NCI-H446 (cell line): ENCODE measurements at places on chromosomes 4 and X.

DNA sequence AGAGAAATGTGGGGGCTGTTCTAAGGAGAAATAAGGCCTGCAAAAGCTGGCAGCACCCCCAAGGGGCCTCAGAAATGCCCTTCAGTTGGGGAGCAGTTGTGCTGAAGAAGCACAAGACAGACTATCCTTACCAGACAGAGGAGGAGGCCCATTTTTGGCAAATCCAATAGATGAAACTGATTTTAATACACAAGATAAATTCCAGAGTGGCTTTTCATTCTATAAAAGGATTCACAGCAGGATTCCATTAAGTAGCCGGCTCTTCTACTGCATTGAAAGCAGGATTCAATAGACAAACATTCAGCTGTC, 8.1 kb downstream of the SEPTIN6 start:
- no peak for DNase-seq

DNA sequence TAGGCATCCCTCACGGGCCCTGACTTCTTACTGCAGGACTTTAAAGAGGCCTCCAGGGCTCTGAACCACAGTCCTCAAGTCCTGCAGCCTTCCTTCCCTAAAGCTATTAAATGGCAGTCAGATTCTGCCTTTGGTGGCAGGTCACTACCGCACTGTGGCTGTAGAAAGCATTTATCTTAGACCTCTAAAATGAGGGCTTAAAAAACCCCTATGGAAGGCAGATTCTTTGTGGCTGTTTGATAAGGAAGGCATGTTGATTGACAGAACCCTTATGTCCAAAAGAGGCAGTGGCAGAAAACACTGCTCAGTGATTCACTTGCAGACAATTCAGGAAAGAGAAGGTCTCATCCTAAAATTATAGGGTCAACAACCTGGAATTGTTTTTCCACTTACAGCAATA, 79.2 kb downstream of the FBXL5 start:
- DNase-seq = no peak

DNA sequence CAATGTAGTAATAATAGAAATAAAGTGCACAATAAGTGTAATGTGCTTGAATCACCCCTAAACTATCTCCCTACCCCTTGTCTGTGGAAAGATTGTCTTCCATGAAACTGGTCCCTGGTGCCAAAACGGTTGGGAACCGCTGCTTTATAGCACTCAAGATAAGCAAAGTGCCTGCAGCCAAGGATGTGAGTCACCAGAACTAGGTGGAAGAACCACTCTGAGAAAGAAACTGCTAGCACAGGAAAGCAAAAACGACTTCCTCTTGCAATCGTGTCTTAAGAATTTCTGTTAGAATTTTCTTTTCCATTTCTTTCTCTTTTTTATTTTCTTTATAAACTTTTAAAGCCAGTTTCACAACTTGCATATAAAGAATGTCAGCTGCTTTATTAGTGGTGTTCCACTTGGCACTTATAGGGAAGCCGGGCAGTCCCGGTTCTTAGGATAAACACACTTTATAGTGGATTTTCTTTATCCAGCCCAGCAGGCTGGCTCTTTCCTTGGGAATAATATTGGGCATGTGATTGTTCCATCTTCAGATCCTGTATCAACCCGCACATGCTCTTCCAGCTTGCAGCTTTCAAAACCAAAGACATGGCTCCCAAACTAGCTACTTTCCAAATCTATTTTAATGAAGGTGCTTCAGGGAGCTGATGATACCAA, 32.3 kb upstream of the CXCL8 start:
- no peak for DNase-seq

- no peak for DNase-seq
These were observed 204.3 kb downstream of the TRAM1L1 start for GRCh38 chr4:116881077-116881476.

- DNase-seq = no peak
These were observed 176.8 kb upstream of the RPL34 start for GRCh38 chr4:108443585-108443984.

- DNase-seq = peak; percentile 37
These were observed 41.0 kb upstream of the GATB start for GRCh38 chr4:151801547-151802516.

DNA sequence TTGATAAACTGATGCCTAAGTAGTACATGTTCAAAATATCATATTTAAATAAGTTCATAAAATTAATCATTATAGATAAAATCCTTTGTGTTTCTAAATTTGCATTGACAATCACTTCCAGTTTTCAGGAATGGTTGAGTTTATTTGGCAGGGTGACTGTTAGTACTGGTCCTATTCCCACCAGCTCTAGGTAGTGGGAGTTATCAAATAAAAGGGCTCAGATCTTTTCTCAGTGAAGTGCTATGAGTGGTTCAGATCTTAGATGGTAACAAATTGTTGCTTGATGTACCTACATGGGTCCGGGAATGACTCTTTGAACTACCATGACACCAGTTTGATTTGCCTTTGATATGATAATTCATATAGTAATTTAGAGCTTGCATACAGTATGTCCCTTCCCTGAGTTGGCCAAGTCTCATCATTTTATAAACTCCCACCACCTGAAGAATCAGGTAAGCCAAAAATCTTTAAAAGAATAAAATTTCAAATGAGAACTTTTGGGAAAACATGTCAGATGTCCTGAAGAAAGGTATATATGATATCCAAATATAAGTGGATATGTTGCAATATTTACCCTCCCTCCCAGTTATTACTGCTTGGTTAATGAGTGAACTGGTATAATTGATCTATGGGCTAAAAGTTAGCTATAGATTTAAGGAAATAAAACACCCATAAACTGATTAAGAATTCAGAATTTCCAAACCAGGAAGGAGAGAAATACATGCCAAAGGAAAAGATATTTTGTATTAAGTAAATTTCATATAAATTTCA, 28.6 kb downstream of the GPC3 start:
- no peak for DNase-seq

- no peak for DNase-seq
These were observed 97.3 kb downstream of the EMCN start for GRCh38 chr4:100420571-100420970.

- DNase-seq = no peak
These were observed 32.7 kb downstream of the ACSL1 start for GRCh38 chr4:184792950-184793555.

DNA sequence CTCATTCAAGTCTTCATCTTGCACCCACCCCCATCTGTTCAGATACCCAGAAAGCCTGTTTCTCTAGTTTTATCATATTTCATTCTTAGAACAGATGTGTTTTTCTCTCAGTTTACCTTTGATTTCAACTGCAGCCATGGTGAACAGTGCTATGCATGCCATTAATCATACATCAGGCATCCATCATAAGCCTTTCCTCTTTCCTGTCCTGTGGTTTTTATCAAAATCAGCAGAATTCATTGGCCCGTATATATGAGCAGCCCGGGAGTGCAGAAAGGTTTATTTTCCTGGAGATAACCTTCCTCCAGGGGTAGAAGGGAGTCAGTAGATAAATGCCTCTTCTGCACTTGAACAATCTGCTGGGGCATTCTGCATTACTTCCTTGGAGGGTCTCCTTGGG, 65.7 kb downstream of the IL21 start:
- no peak for DNase-seq

DNA sequence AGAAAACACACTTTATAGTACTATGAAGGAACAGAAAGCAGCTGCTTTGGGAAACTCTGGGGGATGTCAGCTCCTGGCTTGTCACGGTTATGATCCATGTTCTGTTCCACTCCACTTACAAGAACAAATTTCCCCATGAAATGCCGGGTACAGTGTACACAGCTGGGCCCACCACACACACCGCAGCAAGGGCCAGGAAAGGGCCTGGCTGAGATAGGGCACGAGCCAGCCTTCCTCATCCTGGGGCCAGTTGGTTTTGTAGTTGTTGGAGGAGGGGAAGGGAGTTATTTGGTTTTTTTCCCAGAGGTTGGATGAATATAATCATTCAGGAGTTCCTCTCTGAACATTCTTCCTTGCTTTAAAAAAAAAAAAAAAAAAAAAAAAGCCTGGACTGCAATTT, 56.8 kb downstream of the SEPSECS start:
- DNase-seq = no peak

GRCh38 chrX:153599192-153600031, 473 bp upstream of the CCNQ start:
- DNase-seq = peak; percentile 29

GRCh38 chrX:85084770-85085393, 81.2 kb downstream of the APOOL start:
- DNase-seq = peak; percentile 2

DNA sequence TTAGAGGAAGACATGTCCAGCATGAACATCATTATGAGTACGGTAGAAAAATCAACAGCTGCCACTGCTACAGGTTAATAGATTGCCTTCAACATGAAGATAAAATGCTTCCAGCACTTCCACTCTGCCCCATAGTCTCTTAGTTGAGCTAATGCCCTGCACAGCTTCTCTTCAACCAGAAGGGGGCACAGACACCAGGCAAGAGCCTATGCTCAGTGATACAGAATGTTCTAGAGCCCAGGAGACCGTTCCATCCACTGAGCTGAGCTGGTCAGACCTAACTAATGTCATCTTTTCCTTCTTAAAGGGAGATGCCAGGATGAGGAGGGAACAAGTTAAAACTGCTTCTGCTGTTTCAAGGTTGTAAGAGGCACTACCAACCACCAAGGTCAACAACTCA, 42.2 kb downstream of the SMIM10L2A start:
- peak; percentile 9 for DNase-seq
